ENCODE measurements at places on chromosomes 2 and 18. TPM values are rescaled to one million over a fixed set of nuclear protein-coding genes. Genes with fewer than 3 reads are reported as not detected.

DNA sequence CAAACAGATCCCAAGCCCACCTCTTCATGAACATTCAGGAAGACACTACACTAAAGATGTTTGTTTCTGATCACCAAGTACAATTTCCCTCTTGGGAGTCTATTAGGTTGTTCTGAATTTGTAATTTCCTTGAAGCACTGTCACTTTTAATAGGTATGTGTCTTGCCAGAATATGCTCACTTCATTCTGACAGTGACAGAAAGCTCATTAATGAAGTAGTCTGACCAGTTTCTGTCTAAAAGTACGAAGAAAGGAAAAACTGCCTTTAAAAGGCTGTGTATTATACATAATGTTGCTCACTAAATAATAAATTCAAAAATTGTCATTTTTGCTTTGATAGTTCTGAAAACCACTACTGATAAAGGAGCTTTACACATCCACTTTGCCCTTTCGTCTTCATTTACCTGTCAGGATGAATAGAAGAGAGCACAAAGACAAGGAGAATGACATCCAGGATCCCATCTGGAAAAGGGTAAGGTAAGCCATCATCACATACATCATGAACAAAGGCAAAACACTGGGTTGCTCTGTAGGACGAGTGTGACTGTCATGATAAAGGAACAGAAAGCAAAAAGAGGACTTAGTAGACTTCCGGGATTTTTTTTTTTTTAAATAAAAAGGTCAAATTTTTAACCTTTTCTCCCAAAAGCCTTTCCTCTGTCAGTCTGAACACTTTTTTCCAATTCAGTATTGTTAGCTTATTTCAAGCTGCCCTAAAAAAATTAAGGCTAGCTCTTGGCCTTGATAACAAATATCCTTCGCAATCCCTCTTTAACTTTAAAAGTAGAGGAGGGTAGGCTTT lies 103.4 kb downstream of the METTL8 start:
- no peak for DNase-seq

DNA sequence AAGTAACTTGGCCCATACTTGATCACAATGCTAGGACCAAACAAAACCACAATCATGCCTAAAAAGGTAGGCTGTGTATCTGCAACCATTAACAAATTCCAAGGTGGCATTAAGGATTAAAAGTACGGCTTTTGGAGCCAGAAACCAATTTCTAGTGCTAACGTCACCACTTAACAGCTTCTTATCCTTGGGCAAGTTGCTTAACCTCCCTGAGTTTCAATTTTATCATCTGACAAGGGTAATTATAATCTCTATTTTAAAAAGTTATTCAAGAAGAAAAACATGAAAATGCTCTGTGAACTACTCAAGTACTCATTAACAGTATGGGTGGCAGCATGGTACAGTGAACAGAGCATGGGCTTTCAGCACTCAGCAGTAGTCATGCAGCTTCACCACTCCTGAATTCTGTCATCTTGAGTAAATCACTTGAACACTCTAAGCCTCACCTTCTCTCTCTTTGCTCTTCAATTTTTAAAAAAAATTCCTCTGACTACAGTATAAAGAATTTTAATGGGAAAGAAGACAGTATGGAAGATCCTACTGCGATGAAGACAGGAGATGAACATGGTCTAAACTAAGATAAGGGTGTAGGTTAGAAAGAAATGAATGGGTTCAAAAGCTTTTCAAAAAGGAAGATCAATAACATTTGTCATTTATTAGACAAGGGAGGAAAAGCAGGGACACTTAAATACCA lies 69.2 kb downstream of the SS18 start:
- no peak for DNase-seq

DNA sequence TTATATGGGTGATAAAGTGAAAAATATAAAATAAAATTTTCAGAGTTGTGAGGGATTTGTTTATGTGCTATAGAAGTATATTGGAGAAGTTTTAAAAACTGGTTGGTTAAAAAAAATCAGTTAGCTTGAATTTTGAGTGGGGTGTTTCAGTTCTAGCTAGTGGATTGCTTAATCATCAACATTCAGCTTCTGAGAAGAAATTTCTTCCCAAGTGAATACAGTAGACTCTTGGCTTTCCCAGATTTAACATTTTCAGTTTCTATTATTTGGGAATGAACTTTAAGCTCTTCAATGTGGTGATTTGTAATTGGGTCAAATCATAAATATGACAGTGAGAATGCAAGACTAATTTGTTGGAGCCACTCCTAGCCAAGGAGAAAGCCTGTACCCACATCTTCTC lies 120.8 kb downstream of the PLCL1 start:
- no peak for DNase-seq

GRCh38 chr2:181723731-181724130 lies 43.4 kb upstream of the NEUROD1 start:
- no peak for DNase-seq

Gene ATOH8
- 17.7 TPM for total RNA-seq

GRCh38 chr2:16135196-16135912 lies 195.0 kb downstream of the MYCN start:
- no peak for DNase-seq

Gene LOXHD1
- total RNA-seq: not detected

GRCh38 chr2:133452583-133452982 lies 115.7 kb downstream of the NCKAP5 start:
- no peak for DNase-seq

DNA sequence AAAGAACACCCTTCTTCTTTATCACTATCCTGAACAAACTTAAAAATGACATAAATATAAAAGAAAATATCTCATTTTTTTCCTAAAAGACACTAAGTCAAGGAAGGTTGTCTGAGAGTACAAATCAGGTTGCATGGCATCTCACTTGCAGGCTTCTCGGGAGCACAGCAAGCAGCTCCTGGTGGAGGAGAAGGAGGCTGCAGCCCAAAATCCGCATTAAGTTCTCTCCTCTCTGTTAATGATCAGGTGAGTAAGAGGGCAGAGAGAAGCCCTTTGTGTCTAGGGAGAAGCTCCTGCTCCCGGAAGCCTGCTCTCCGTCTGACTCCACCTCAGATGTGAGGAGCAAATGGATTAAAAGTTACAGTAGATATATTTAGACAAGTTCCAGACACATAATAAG lies 35.0 kb upstream of the DOK6 start:
- no peak for DNase-seq

- no peak for DNase-seq
Observed at GRCh38 chr2:186554429-186554828, 35.4 kb upstream of the ITGAV start.

GRCh38 chr2:134002921-134003320 lies 251.0 kb upstream of the MGAT5 start:
- no peak for DNase-seq

DNA sequence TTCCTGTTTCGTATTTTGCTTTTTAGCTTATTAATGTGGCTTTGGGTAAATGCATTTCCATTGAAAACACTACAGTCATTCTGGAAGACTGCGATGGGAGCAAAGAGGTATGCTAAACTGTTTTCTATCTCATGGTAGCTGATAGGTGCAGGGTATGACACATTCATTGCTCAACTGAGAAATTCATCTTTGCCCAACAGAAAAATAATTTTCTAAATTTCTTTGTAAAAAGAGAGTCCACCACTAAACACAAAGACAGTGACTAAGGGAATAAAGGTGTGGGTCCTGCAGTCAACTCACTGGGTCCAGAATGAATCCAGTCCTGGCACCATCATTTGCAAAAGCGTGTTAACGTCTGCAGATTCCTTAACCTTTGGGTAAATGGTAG lies 19.9 kb downstream of the ERMN start:
- DNase-seq: no peak

- DNase-seq: no peak
Observed at GRCh38 chr2:118312969-118313756, 224.9 kb downstream of the INSIG2 start.

DNA sequence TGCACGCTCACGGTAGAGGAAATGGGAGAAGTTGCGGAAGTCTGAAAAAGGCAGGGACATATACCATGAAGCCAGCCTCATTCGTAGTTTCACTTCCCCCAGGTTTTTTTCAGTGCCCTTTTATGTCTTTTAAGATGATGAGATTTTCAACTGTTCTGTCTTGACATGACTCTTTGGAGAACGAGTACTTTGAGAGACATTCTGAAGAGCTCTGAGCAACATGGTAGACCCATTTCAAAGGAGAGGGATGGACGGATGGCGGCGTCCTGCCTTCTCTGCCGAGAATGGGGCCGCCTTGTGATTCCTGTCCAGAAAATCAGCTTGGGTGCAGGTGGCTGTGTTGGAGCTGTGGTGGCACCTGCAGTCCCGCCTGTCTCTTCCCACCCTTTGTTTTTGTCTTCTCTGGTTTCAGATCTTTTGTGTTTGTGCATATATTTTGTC lies 41.7 kb downstream of the SH3BP4 start:
- no peak for DNase-seq

DNA sequence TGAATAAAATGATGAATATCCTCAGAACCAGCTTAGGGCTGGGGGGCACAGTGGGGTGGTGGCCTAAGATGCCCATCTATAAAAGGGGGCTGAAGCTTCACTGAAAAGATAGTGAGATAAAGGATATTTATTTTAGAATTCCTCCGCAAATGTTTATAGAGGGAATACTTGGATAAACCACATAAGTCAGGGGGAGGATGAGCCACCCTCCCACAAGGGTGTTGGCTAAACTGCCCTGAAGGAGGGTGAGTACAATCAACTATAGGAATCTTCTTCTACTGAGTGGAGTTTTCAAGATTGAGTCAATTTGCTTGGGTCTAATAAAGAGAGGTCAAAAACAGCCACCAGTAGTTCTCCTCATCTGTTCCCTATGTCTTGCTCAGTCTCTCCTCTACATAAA lies 114.5 kb upstream of the TANK start:
- DNase-seq: no peak

DNA sequence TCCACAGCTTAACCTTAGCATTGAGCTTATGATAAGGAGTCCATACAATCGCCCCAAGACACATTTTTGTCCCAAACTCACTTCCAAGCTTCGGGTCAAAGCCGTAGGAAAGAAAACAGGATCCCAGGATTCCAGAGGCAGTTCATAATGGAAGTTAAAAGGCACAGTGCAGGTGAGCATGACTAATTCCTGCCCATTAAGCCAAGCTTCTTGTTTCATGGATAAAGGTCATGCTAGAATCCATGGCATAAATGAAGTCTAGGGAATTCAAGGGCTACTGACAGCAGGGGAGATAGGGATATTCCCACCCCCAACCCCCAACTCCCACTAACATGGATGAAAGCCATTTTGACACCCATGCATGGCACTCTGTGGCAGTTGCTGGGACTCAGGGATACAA lies 10.2 kb upstream of the INPP4A start:
- no peak for DNase-seq

Gene ADD2
- 15.6 TPM for total RNA-seq

DNA sequence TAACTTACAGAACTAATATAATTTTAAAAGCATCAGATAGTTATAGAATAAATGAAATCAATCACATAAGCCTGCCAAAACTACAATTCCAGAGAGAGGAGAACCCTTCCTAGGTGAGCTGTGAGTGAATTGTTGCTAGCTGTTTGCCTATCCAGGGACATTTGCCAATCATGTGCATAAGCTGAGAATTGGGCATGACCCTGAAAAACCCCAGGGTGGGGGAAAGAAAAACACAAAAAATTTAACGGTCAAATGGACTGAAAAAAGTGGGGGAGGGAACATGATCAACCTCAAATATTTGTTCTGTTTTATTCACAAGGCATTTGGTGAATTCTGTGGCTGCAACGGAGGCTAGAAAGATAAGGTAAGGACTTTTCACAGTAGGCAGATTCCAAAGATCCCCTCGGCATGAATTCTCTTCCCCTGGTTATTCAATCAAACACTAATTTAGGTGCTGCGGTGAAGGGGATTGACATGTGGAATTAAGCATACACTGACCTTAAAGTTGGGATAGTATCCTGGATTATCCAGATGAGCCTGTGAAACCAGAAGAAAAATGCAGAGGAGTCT lies 203.9 kb upstream of the RGPD4 start:
- DNase-seq: no peak

Gene RNF144A
- 10.3 TPM for total RNA-seq

- DNase-seq: no peak
Observed at GRCh38 chr18:62894681-62895390, 179.5 kb downstream of the PHLPP1 start.

DNA sequence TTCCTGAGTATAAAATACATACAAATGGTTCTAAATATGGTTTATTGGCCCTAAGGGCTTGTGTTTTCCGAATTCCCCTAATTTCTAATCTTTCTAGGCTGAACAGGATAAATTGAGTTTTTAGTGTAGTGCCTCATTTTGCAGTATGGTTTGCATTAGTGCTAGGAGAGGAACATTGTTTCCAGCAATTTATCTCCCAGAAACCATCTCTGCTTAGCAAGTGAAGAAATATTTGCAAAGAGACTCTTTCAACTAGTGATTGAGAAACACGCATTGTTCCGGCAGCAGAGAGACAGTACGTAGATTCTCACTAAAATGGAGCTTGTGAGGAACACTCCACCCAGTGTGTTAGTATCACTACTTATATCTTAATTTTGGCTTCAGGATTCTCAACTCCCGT lies 177.8 kb upstream of the EPAS1 start:
- DNase-seq: no peak

DNA sequence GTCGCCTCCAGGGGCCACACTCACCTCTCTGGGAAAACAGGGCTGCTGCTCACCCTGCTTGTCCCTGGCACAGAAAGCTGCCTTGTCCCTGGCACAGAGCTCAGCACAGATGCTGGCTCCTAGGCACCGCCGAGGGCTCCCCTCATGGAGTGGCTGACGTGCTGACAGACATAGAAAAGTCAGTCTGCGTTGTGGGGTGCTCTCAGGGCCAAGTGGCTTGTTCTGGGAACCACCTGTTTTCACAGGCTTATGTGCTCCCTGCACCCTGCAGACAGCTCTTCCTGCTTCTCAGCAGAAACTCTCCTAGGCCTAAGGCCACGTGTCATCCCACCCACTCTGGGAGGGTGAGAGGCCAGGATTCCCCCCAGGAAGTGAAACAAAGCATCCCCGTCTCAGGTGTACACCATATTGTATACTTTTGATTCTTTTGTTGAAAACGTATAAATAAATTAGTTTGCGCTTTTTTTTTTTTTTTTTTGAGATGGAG lies 84.7 kb upstream of the TMEM200C start:
- no peak for DNase-seq

- no peak for DNase-seq
Observed at GRCh38 chr2:238126775-238127164, 11.7 kb upstream of the KLHL30 start.

GRCh38 chr2:210442457-210442856 lies 34.1 kb downstream of the LANCL1 start:
- DNase-seq: no peak

DNA sequence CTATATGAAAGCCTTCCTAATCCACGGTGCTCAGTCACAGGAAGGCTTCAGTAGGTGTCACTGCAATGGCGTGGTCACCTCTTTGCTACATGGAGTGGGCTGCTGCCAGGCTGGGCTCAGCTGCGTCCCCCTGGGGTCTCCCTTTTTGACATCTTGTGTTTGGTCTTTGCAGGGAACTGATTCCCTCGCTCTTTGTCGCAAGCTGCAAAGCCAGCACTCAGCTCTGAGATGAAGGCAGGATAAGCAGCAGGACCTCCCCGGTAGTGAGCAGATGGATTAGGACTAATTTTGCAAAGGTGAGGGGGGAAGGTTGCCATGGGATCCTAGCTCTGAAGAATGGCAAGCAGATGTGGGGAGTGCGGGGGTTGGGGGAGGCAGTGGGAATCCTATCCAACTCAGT lies 173.9 kb upstream of the ARL4C start:
- DNase-seq: no peak

- DNase-seq: peak; percentile 15
Observed at GRCh38 chr2:238290715-238291549, 2.5 kb upstream of the PER2 start.

Measured in Daoy (cell line).